ENCODE measurements at places on chromosomes 1 and 21.

DNA sequence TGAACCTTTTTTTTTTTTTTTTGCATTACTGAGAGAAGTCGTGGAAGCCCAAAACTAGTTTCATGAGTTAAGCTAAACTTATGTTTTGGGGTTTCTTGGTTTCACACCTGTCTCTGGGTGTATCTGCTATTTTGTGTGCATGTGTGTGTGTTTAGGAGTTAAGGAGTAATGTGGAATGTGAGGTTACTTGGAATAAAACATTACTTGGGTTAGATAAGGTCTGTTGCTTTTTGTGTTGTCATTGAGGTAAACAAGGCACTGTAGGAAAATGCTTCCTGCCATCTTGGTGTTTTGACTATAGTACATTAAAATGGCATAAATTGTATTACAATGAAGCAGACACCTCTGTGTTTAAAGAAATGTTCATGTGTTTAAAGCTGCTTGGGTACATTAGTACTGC lies 2.9 kb downstream of the TENT5C start:
- DNase-seq = no peak

DNA sequence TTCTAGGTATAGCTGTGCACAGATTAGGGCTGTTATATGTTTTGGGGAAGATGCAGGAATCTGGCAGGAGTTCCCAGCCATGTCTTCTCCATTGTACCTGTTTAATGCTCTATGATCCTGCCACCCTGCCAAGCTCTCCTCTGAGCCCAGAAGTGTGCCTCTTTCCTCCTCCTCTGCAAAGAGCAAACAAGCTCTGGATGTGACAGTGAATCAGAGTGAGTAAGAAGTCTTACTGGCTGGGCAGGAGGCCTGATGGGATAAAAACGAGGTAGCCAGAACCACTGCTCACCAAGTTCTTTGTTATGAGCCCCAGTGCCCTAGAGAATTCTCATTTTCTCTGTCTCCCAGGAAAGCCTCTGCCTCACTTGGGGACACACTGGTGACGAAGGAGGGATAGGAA lies 69.0 kb downstream of the BRINP2 start:
- DNase-seq = no peak

GRCh38 chr1:147337040-147337630 lies 94.7 kb downstream of the CHD1L start:
- DNase-seq = no peak

GRCh38 chr1:8055973-8056372 lies 29.9 kb upstream of the ERRFI1 start:
- DNase-seq = no peak

DNA sequence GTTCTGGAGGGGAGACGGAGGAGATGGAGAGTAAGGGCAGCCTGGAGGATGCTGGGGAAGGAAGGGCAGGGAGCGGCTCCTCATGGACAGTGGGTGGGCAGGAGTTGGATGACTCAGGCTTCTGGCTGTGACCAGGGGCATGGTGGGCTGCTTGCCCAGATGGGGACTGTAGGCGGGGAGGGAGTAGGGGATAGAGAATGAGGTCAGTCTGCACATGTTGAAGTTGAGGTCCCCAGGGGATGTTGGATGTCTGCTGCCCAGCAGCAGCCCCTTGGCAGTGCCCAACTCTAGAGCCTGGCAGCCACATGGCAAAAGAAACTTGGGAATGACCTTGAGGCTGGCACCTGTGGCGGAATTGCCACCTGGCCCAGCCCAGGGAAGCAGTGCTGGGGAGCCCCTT lies 6.4 kb downstream of the SELENON start:
- DNase-seq = no peak

DNA sequence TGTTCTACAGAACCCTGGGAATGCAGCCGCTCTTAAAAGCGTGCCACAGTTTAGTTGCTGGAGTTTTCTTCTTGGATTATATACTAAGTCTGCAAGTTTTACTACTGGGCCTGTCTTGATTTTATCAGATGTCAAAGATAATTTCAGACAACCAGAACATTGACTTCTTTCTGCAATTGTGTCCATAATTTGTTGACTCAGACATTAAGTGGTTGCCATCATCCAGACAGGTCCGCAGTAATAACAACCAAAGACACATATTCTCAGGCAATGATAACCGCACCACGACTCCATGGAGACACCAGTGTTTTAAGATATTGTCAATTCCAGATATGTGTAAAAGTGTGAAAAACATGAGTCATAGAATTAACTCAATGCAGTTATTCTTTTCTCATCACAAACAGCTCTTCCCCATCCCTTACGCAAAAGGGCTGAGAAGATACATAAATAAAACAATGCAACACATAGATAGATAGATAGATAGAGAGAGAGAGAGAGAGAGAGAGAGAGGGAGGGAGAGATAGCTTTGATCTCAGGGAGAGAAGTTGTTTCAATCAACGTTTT lies 90.4 kb upstream of the FMN2 start:
- no peak for DNase-seq

GRCh38 chr21:24628046-24628445 lies 979.2 kb downstream of the MRPL39 start:
- DNase-seq = no peak

- DNase-seq = no peak
Observed at GRCh38 chr1:160377585-160378206, 10.8 kb downstream of the NHLH1 start.

DNA sequence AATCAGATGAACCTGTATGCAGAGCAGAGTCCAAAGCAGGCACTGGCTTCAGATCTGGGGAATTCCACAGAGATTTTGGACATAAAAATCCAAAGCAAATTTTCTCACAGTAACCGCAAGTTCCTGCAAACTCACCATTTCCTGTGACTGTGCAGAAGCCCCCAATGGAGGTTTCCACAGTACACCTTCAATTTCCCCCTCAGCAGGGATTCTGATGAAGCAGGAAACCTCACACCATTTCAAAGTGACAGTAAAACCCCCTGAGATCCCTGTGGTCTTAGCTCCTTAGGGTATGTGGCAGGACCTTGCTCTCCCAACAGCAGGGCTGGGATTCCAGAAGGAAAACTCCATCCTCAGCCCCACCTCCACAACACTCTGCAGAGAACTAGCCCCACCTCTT lies 6.0 kb upstream of the TGFBR3 start:
- DNase-seq = no peak

DNA sequence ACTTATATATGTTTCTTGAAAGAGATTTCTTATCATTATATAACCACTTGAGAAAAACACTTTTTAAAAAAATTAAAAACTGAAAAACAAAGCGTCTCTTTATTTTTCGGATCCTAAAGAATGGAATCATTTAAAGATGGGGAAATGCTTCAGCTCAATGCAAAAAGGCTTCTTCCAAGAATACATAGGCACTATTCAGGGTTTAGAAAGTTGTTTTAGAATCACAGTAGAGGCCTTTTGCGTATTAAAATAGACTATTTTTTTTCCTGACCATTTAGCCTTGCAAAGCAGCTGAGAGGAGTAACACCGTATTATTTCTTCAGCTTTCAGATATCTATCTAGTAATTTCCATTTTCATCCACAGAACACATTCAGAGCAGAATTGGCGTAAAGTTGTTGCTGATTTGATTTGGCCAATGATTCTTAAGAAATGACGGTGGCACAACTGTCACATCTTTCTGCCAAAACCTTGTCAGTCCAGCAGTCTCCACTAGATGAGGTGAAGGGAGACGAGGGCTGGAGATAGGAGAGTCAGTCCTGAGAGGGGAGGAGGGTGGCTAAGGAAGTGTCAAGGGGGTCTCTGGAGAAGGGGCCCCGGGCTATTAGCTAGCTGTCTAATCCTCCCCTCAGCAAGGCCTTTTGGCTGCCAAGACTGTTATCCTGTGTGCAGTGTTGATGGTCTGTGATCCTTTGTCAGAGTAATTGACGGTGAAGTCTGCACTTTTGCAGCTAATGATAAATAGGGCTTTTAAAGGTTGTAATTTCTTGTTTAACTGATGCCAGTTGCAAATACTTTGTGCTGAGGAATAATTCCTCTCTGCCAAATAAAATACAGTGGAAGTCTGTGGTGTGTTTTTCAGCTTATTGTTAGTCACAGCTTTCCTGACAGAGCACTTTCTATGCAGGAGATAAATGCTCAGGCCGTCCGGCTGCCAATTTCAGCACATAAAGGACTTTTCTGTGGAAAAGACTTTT lies 34.7 kb downstream of the PRRX1 start:
- peak; percentile 71 for DNase-seq

DNA sequence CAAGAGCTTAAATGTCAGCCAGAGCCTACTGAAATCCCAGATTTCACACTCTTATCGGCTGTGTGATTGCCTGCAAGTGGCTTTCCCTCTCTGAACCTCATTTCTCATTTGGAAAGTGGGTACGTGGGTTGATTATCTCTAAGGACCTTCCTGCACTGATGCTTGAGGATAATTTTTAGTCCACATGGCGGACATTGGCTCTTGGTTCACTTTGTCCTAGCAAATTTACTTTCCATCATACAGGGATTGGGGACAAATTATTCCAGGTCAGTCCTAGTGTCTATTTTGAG lies 111.6 kb downstream of the ACTL8 start:
- no peak for DNase-seq

- DNase-seq = no peak
Observed at GRCh38 chr1:213623064-213623581, 364.6 kb upstream of the PROX1 start.

GRCh38 chr21:39029900-39030884 lies 153.1 kb downstream of the PSMG1 start:
- no peak for DNase-seq

DNA sequence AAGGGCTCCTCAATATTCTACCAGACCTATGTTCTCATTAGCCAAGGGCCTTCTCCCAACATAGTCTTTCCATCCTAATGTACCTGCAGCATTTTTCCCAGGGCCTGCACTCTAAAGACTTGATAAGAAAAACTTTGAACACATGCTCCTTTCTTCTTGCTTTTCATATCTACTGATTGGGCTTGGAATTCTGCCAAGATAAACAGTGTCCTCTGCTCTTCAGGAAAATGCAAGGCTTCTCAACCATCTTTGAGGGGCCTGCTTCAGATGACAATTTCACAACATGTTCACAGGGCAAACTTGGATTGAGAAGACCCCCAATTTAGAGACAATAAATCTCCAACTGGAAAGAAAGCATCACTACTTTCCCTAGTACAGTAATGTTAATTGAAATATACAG lies 25.8 kb upstream of the PPT1 start:
- DNase-seq = no peak

GRCh38 chr1:92461364-92462097 lies 25.2 kb downstream of the GFI1 start:
- DNase-seq = no peak

- no peak for DNase-seq
Observed at GRCh38 chr1:179632868-179633267, 41.2 kb downstream of the TDRD5 start.

DNA sequence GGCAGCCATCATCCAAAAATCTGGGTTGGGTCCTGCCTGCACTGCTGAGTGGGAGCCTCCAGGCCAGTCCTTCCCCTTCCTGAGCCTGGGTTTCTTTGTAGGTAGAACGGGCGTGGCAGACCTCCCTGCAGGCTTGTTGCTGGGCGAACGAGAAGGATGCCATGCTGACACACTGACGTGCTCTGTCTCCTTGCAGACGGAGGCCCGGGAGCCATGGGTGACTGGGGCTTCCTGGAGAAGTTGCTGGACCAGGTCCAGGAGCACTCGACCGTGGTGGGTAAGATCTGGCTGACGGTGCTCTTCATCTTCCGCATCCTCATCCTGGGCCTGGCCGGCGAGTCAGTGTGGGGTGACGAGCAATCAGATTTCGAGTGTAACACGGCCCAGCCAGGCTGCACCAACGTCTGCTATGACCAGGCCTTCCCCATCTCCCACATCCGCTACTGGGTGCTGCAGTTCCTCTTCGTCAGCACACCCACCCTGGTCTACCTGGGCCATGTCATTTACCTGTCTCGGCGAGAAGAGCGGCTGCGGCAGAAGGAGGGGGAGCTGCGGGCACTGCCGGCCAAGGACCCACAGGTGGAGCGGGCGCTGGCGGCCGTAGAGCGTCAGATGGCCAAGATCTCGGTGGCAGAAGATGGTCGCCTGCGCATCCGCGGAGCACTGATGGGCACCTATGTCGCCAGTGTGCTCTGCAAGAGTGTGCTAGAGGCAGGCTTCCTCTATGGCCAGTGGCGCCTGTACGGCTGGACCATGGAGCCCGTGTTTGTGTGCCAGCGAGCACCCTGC lies 1.4 kb downstream of the GJA4 start:
- DNase-seq = no peak

DNA sequence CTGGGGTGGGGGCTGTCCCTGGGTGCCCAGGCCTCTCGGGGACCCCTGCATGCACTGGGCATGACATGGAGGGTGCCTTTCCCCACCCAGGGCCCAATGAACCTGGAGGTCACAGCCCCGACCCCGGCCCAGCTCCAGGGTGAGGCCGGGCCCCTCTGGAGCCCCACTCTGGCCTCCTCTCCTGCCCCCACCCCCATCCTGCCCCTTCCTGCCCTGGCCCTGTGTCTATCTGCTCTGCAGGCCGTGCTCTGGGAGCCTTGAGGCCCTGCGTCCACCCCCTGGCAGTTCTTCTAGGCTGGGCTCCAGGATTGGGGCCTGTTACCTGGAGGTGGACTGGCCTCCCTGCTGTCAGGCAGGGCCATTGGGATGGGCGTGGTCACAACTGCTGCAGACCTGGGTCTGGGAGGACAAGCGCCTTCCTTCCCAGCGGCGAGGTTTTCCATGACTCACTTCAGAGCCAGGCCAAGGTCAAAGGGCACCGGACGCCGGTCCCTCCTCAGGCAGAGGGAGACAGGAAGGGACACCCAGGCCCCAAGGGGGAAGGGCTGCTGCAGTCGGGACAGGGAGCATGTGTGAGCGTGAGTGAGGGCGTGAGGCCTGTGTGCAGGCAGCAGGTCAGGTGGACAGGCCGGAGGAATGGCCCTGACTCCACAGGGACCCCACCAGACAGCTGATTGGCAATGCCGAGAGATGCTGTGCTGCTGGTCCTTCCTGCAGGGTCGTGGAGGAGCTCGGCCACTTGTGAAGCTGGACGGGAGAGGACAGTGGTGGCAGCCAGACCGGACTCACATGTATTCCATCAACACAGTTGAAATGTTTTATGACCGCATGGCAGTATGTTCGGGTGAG lies 31.1 kb upstream of the POFUT2 start:
- no peak for DNase-seq

GRCh38 chr21:40331804-40332203 lies 464.6 kb downstream of the PCP4 start:
- DNase-seq = no peak

- peak; percentile 24 for DNase-seq
Observed at GRCh38 chr21:41957991-41958766, 4.4 kb upstream of the C2CD2 start.

DNA sequence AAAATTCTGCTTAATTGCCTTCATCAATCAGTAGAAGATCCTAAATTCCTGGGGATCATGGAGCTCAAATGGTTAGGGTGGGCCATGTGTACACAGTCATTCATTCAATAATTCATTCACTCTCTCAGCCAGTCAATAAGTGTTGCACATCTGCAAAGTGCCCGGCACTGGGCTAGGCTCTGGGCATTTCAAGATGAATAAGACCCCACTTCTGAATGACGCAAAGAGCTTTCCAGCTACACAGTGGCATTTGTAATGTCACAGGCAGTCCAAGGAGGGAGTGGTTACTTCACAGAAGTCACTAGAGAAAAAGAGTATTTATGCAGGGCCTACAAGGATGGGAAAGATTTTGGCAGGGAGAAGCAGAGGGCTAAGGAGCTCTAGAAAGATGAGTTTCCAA lies 93.2 kb downstream of the KCNJ15 start:
- DNase-seq = no peak
